Activated CD8-positive, alpha-beta memory T cell treated with anti-CD3 and anti-CD28 coated beads for 4 hours (primary cell): ENCODE measurements at places on chromosomes 1 and 21.

DNA sequence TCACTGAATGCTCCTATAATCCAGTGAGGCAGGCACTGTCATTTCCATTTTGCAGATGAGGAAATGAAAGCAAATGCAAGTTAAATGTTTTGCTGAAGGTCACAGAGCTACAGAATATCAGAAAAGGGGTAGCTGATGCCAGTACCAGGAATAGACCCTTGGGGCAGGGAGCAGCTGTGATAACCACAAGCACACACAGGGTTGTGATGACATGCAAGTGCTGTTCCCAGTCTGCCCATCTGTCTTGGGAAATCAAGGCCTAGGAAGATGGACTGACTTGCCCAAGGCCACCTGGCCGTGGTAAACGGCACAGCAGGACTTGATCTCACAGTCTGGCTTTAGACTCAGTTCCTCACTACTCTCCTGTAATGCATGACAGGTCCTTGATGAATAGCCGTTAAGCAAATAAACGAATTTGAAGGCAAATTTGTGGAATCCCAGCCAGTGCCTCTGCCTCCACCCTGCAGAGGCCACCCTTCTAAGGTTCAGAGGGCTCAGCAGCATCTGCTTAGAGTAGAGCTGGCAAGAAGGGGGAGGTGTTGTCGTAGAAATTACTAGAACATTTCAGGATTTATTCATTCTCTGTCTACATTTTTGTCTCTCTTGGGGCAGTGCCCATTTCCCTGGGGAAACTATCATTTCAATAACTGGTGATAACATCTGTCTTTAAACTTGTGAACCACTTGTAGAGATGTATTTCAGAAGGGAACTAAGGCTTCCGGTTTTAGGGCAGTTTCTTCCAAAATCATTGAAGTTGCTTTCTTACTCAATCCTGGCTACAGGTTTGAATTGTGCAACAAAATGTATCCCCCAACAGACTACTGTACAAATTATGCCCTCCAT is 53.2 kb upstream of the MRPS6 start:
- DNase-seq = no peak

DNA sequence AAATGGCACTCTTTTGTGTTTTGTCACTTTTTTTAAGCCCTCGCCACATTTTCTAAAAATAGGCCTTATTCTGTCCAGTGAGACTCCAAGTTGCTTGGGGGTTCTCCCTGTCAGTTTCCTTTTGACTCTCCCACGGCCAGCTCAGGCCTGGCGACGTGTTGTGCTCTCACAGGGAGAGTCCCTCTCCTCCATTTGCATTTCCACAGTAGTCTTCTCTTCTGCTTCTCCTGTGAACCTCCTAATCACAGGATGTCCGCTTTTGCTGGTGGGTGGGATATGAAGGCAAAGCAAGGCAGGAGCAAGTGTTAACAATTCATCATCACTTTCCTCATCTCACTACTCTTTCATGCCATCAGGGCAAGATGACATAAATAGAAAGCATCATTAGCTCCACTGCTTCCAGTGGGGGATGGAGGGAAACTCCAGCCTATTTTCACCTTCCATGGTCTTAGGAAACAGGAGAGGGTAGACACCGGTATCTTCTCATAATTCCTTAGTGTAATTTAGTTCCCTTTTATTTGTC is 99.8 kb downstream of the INTS7 start:
- DNase-seq = no peak

GRCh38 chr21:38658511-38658910 is 147.2 kb upstream of the ETS2 start:
- DNase-seq = no peak

GRCh38 chr1:59412718-59413326 is 115.9 kb downstream of the FGGY start:
- DNase-seq = no peak

DNA sequence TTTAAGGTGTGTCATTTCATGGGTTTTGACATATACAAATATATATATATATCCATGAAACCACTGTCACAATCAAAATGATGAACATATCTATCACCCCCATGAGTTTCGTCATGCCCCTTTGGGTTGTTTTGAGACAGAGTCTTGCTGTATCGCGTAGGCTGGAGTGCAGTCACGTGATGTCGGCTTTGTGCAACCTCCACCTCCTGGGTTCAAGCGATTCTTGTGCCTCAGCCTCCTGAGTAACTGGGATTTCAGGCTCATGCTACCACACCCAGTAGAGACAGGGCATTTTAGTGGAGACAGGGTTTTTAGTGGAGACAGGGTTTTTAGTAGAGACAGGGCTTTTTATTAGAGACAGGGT is 8.0 kb downstream of the HJV start:
- DNase-seq = no peak

GRCh38 chr21:44437696-44438431 is 17.4 kb upstream of the LRRC3 start:
- DNase-seq = no peak

DNA sequence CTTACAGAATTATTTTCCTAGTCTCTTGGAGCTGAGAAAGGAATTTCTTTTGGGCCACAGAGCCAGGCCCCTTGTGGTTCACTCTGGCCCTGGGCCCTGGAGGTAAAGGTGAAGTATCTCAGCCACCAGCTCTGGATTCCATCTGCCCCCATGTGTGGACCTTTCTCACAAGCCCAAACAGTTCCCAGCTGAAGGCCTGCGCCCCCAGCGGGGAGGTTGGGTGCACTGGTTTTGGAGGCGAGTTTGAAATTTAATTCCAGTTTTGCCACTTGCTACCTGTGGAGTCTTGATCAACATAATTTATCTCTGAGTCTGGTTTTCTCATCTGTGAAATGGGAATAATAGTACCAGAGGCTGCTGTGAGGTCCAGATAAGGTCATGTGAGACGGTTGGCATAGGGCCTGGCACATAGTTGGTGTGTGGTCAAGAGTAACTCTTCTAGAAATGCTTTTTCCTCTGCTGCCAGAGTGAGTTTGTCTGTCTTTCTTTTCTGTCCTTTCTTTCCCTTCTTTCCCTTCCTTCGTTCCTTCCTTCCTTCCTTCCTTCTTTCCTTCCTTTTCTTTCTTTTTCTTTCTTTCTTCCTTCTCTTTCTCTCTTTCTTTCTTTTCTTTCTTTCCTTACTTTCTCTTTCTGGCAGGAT is 6.1 kb downstream of the AGTRAP start:
- no peak for DNase-seq

GRCh38 chr1:167628741-167629515 is 1.1 kb upstream of the RCSD1 start:
- no peak for DNase-seq

DNA sequence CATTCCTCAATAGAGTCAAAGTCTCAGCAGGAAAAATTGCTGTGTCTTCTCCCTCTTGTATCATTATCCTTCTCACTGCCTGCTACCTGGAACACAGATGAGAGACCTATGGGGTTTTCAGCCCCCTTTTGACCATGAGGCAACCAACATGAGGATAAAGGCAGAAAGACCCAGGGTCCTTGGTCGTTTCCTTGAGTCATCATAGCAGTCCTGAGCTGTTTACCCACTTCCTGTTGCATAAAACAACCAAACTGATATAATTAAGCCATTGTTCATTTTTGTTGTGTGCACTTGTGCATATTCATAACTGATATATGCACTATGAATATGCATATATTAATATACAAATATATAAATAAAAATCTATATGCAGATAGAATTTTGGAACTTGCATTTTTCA is 188.3 kb upstream of the MAP1LC3C start:
- no peak for DNase-seq

DNA sequence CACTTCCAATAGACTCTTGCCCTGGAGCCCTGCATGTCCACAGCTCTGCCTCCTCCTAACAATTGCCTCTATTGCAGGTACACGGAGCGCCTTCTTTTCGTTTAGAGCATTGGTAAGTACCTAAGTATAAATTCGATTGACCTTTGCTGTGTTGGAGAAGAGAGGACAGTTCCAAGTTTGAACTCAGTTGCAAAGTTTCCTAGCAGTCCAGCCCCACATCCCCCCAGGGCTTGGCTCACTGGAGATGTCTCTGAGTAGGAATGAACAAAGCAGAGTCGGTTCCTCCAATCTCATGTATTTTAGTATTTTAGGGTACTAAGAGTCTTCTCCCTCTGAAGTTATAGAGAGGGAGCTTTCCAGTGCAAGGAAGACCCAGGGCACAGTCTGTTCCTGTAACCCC is 238.9 kb upstream of the AJAP1 start:
- no peak for DNase-seq

- no peak for DNase-seq
Observed at GRCh38 chr1:181438013-181438412, 45.3 kb upstream of the CACNA1E start.

DNA sequence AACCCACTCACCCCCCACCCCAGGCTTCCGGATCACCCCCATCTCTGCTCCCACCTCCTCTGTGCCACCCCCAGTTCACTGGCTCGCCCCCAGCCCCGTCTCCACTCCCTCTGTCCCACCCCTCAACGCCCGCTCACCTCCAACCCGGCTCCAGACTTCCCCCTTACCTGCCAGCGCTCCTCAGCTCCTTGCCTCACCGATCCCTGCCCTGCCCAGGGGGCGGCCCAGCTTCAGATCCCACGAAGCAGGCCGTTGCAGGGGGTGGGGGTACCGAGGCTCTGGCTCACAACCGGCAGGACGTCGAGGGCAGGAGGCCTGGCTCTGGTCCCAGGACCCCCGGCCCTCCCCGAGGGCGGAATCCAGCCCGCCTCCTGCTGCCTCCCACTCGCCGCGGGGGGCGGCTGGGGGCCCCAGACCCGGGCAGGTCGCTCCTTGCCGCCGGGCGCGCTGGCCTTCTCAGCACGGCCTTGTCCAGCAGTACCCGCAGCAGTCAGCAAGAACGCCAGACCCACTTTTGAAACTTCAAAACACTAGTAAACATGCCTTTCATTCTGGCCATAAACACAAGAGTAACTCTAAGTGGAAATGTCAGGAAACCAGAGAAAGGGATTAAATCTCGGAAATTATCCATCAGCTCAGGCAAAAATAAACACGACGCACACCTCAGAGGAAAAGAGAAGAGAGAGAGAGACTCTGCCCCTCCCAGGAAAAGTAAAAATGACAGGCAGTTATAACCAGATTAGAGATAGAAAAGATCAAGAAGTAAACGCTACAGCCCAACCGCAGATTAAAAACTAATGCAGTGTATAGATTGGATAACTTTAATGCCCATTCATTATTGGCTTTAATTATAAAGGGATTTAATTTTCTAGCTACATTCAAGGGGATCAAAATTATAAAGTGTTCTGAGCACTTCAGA is 1.0 kb upstream of the FAM89A start:
- no peak for DNase-seq

GRCh38 chr1:47689894-47690293 is 252.1 kb downstream of the FOXD2 start:
- DNase-seq = no peak

DNA sequence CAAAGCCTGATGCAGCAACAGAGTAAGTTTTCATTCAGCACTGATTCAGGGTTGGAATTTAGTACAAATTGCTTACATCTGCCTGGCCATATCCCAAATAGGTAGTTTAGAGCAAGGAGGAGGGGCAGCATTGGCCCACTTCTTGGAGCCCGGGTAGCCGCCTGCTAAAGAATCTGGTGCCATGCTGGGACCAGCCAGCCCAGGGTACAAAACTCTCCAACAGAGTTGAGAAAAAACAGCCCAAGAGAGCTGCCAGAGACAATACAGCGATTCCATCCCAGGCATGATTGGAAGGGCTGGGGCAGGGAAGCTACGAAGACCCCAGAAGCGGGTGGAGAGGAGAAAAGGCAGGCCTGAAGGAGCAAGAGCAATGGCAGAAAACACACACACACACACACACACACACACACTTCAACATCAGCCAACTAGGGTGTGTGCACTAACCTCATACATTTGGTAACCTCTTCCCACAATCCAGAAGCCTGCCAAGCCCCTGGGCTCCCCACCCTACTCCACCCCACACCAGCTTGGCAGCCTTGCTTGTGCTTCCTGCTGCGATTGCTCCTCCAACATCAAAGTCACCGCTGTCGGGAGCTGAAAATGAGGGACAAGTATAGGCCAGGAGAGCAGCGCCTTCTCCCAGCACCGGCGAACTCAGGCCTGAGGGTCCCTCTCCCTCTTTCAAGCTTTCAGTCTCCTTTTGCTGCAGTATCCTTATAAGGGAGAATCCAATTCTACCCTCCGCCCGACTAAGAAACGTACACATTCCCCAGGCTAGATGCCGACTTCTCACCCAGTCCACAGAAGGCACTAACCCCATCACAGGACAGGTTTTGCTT is 1.2 kb downstream of the PIK3C2B start:
- no peak for DNase-seq
